ENCODE measurements at places on chromosomes 3 and 15.

DNA sequence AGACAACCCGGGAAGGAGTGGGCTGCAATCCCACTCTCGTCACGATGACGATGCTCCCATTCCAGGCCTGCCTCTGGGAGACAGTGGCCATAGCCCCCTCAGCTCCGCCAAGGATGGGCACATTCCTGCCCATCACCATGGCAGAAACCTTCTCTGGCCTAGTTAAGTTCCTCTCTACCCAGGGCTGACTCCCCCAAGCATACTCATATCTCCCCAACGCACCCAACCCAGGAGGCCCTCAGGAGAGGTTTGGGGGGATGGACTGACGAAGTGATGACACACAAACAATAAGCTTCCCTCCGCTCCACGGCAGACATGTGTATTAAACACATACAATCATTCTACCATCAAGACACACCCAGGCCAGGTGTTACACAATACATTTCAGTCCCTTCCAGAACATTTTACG is 60.1 kb downstream of the VGLL4 start:
- no peak for DNase-seq

DNA sequence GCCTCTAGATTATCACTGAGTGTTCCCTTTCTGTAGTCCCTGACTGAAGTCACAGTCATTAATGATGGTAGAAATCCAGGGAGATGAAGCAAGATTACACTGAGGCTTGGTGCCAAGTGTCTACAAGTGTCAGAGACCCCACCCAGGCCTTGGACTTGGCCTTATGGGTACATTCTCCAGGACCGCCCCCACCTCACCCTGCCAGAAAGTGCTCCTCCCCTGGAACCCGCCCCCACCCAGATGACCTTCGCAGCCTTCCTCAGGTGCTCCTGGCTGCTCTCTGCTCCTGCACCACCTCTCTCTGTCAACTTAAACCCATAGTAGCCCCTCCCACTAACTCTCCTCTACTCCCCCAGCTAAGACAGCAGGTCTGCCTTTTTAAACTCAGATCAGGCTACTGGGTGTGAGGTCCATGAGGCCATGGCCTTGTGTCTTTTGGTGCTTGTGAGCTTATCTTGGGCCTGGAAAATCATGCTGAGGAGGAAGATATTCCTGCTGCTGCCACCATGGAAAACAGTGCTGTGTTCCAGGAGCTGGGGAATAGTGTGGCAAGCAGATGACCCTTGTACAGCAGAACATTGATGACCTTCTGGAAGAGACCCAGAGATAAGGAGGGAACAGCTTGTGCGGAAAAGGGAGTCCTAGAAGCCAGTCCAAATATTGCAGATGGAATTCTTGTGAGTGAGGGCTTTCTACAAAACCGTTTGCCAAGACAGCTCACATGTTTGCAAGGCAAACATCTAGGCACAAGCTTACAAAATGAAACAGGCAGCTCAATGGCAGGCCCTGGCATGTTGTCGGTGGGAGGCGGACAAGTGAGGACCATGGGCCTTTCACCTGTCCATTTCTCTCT is 40.3 kb upstream of the NDUFB4 start:
- DNase-seq: no peak

DNA sequence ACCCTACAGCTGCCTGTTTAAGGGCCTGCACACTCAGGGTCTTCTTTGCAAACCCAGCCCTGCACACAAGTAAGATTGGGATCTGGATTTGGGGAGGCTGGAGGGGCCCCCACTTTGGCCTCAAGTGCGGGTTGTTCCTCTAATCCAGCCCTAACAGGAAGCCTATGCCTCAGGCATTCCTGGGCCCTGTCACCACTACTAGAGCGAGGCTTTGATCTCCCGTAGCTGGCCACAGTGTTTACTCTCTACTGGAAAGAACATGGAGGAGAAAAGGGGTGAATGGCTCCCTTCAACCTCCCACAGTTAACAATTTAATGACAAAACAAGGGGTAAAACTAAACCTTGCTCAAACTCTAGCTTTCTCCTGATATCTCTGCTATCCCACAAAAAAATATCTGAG is 48.4 kb downstream of the DZIP1L start:
- DNase-seq: no peak

DNA sequence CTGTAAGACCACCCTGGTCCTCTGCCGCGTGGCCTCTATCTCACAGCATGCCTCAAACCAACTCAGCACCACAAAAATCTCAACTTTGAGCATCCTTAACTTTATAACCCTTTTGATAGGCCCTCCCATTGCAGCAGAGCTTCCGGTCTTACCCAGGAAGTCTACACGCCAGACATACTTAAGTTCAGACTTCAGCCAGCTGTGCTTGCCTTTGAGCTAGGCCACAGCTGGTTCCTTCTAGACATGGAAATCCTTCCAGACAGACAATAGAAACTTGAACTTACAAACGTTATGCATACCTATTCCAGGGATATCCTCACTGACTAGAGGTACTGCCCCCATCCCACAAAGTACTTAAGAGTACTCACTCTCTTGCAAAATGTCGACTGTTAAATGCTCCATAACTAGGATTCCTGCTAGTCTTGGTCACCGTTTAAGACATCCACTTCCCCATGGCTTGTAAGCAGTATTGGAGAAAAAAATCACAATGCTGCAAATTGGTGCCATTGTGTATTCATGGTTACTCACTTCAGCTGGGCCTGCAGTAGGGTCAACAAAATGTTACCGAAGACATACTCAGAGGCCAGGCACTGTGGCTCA is 183.5 kb downstream of the TBL1XR1 start:
- no peak for DNase-seq

DNA sequence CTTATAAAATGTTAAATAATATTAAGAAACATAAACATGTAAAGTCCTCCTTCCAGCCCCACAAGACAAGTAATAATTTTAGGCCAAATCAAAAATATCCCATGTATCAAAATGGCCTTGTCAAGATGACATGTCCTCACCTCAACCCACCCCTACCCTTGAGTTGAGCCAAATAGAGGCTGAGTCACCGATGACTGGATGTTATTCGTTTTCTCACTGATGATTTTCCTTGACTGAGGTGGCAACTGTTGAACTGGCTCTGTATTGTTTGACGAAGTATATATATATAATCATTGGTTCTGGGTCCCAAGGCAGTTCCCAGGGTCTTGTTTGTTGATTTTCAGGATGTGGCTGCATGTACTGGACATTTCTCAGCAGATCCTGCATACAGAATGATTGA is 75.3 kb downstream of the TMEM108 start:
- DNase-seq: no peak

DNA sequence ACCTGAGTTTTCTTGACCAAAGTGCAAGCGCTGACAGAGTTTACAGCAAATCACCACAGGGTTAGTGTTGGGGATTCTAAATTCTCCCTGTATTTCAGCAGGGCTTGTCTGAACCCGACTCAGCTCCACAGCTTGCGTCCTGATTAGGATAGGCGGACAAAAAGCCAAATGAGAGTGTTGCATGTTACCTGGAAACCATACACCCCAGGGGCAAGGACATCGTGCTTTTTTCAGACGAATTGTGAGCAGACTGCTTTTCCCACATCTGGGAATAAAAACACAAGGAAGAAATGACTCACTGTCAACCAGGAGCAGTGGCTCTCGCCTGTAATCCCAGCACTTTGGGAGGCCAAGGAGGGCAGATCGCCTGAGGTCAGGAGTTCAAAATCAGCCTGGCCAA is 3.0 kb downstream of the DZIP1L start:
- DNase-seq: no peak

DNA sequence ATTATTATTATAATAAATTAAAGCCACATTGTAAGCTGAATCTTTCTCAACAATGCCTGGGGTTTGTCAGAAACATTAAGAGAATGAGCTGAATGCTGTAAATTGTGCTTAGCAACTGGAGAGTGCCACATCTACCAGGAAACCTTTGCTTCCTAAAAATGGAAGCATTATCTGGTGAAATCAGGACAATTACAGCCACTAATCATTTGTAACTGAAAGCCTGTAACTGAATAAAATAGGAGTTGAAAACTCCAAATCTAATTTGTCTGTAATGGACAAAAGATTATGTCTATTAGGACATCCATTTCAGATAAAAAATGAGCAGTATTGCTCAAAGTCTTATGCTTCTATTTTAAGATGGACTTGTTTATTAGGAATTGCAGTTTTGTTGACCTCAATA is 32.2 kb downstream of the EIF1B start:
- DNase-seq: no peak

DNA sequence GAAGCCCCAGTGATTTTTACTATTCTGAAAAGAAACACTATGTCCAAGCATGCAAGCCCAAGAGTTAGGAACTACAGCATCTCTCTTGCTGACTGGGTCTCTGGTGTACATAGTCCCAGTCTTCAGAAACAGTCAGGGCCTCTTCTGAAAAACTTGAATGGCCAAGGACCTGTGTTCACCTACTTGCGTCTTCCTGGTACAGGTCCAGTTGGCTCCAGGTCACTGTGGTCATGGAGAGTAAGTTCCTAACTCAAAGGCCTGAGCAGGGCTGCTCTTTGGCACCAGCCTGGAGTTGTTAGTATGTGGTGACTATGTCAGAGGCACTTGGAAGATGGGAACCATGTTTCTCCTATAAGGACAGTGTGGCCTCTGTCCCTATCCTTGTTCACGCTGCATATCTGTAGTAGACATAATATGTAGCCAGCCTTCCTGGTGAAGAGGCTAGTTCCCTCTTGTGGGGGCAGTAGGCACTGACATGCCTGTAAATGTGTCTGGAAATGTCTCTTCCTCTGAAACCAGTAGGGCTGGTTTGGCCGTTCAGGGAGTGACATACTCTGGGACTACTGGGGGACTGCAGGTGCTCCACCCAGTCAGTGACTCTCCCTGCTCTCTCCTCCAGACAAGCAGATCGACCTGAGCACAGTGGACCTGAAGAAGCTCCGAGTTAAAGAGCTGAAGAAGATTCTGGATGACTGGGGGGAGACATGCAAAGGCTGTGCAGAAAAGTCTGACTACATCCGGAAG is 2.6 kb upstream of the RBM15B start:
- DNase-seq: no peak

- DNase-seq: no peak
These were observed 68.9 kb upstream of the PCSK6 start for GRCh38 chr15:101558221-101558941.

DNA sequence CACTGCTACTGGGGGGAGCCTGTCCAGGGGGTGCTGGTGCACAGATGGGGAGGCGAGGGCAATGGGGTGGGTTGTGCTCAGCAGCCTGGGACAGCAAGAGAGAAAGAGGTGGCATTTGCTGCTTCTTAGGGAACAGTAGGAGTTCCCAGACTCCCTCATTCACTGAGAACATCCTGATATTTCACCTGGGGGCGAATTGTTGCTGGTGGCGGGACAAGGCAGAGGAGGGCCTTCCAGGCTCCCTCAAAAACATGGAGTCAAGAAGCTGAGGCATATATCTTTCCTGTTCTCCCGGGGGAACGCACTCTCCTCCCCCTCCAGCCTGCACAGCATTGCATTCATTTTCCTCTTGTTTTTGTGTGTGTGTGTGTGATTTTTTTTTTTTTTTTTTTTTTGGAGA is 65.7 kb downstream of the CDC25A start:
- DNase-seq: no peak

DNA sequence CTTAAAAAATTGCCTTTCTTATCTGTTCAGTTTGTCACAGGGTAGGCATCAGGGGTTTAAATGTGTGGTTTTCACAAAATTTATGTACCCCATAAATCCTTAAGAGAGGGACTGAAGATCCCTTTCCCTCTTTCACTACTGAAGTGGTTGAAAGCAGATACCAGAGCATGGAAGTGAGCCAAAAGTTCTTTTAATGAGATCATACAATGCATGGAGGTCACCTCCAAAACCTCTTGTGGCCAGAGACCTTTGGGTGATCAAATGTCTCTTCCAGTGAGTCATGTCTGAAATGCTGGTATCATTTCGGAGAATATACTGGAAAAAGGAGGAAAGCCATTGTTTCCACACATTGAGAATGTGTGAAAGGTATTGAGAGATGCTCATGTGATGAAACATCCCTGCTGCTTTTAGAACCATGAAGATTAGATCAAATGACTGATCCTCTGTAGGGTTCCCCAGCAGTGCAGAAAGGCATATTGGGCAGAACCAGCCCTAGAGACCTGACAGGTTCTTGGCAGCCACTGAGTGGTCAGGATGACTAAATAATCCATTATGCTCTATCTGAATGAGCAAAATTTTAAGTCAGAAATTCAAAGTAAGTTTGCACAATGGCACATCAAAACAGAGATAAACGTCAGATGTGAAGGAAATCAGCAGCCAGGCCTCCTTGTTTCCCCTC is 165.8 kb upstream of the SLC2A2 start:
- no peak for DNase-seq

DNA sequence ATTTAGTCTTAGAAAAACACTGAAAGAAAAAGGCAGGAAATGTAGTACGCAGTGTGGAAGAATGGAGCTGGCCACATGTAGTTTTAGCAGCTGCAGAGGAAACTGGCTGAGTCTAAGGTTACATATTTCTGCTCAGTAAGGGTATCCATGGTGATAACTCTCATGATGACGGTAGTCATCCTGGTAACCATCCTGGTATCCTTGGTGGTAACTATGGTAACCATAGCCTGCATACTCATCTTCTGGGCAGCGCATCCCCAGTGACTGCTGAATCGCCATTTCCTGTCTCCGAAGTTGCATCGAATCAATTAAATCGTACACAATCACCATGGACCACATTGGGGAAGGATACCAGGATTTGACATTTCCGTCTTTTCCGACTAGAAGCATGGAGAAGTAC is 35.7 kb downstream of the CCDC80 start:
- DNase-seq: no peak

GRCh38 chr3:146125951-146126350 is 35.0 kb downstream of the PLOD2 start:
- DNase-seq: no peak

GRCh38 chr15:60695713-60696522 is 217.0 kb upstream of the ICE2 start:
- DNase-seq: peak; percentile 66

- no peak for DNase-seq
These were observed 3.2 kb downstream of the GPR171 start for GRCh38 chr3:151199554-151200438.

- DNase-seq: no peak
These were observed 71.1 kb upstream of the RAP2B start for GRCh38 chr3:153090973-153091372.

DNA sequence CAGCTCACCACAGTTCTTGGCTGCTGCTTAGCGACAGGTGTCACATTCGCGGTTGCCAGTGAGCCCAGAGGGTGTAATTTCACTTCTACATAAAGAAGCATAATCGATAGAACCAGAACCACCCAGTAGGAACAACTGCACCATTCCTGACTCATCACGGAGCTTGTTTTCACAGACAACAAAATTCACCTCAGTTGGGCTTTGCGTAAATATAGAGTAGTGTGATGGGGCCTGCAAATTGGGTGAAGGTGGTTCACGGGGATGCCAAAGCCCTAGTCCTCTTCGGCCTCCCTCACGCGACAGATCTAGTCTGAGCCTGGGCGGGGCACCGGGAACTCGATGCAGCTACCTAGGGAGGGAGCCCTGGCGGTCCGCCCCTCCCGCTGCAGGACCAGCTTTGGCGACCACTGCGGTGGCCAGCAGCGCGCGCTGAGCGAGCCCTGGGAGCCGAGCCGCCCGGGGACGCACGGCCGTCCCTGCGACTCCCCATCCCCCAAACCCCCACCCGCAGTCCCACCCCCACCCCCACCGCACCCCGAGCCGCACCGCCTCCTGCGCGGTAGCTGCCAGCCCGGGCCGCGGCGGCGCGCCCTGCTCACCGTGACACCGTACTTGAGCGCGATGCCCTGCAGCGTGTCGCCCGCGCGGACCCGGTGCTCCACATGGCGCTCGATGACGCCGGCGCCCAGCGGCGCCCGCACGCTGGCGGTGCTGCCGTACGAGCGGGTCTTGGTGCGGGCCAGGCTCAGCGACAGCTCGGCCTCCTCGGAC is 519 bp downstream of the LYSMD2 start:
- peak; percentile 52 for DNase-seq

- DNase-seq: no peak
These were observed 2.2 kb upstream of the EPHB3 start for GRCh38 chr3:184559336-184559735.

GRCh38 chr3:72177075-72178050 is 392.4 kb upstream of the PROK2 start:
- no peak for DNase-seq
